ENCODE measurements at places on chromosomes 6 and 20.

DNA sequence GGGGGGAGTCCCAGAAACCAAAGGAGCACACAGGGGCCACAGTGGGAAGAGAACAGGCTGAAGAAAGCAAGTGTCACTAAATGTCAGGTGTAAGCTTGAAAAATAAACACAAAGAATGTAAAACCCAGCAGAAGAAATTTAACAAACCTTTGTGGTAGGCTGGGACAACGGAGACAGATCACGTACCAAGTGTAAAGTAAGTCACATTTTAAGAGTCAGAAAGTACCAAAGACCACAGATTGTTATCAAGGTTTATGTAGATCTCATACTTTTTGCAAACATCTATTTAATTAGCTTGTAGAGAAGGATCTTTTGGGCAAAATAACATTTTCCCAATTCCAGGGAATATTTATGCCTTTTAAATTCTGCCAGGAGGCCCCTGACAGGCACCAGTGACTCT lies 1.6 kb downstream of the CLIC5 start:
- no peak for DNase-seq

- DNase-seq = no peak
Measured at GRCh38 chr6:64012351-64013001, 376.9 kb downstream of the PHF3 start.

GRCh38 chr20:59932616-59933295 lies 681 bp downstream of the SYCP2 start:
- no peak for DNase-seq

GRCh38 chr6:114435985-114436384 lies 93.2 kb upstream of the HS3ST5 start:
- DNase-seq = no peak

- DNase-seq = no peak
Measured at GRCh38 chr6:505374-505773, 113.8 kb downstream of the IRF4 start.

Data from CD4-positive, alpha-beta T cell treated with Interferon alpha-2 for 1 hour (primary cell).